Sigmoid colon (tissue), 7 donors: ENCODE measurements at places on chromosomes 5 and 9. TPM values are rescaled to one million over a fixed set of nuclear protein-coding genes. Genes with fewer than 3 reads are reported as not detected.

Gene UNC5A
- polyA plus RNA-seq = 0.60 TPM

Gene AGXT2
- not detected for polyA plus RNA-seq

Gene IL3
- polyA plus RNA-seq = not detected

Gene SLC36A3
- polyA plus RNA-seq = not detected

Gene NRARP
- 24.7 TPM for polyA plus RNA-seq

Gene SARDH
- polyA plus RNA-seq = not detected

Gene CARTPT
- polyA plus RNA-seq = not detected

Gene SLC45A2
- not detected for polyA plus RNA-seq

Gene PCDHA10
- polyA plus RNA-seq = not detected

Gene NUTM2F
- not detected for polyA plus RNA-seq
